ENCODE measurements at places on chromosomes 11 and 22.

GRCh38 chr11:94876645-94877442, 96.5 kb downstream of the CWC15 start:
- peak; percentile 81 for DNase-seq

- DNase-seq: no peak
These were observed 57.9 kb downstream of the DBX1 start for GRCh38 chr11:20102397-20102796.

DNA sequence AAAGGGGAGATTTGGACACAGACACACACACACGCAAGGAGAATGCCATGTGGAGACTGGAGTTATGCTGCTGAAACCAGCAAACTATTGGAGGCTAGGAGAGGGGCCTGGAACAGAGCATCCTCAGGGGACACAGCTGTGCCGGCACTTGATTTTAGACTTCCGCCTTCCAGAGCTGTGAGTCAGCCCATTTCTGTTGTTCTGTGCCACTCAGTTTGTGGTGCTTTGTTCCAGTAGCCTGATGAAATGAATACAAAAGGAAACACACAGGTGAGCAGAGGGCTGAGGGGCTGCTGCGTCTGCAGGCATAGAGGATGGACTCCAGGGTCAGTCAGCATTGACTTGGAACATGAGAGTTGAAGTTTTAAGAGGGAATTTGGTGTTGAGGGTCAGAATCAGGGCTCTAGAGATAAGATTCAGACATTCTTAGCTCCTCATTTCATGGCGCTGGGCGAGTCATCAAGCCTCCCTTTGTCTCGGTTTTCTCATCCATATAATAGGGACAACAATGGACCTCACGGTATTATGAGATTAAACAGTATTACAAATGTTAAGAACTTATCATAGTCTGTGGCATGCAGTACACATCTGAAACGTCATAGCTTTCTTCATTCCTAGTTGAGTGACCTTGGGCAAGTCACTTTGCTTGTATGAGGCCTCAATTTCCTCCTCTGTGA, 191.0 kb downstream of the MIAT start:
- DNase-seq: no peak

GRCh38 chr22:38041760-38042487, 15.3 kb upstream of the PICK1 start:
- DNase-seq: no peak

DNA sequence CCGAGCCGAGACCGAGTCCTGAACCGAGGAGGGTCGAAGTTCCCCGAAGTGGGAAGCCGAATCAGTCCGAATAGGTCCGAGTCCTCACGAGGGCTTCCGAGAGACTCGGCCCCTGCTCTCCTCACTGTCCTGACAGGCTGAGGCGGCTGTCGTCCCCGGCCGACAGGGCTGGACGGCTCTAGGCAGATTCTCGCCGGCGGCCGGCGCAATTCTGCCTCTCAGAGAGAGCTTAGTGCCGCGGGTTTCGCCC, 191 bp upstream of the DEAF1 start:
- DNase-seq: no peak

- DNase-seq: no peak
These were observed 7.4 kb downstream of the TRPC6 start for GRCh38 chr11:101576456-101576855.

DNA sequence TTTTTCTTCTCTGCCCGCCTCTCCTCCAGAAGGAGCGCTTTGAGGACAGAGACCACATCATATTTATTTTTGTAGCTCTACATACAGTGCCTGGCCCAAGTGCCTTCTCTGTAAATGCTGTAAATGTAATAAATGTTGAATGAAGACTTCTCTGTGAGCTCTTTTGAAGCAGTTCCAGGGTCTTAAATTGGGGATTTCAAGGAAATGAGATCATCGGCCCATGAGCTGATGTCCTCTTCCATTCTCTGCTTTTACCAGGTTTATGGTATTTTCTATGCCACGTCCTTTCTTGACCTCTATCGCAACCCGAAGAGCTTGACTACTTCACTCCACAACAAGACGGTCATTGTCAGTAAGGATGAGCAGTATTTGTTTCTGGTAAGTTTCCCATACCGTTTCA, 165.7 kb upstream of the SORL1-AS1 start:
- DNase-seq: no peak

DNA sequence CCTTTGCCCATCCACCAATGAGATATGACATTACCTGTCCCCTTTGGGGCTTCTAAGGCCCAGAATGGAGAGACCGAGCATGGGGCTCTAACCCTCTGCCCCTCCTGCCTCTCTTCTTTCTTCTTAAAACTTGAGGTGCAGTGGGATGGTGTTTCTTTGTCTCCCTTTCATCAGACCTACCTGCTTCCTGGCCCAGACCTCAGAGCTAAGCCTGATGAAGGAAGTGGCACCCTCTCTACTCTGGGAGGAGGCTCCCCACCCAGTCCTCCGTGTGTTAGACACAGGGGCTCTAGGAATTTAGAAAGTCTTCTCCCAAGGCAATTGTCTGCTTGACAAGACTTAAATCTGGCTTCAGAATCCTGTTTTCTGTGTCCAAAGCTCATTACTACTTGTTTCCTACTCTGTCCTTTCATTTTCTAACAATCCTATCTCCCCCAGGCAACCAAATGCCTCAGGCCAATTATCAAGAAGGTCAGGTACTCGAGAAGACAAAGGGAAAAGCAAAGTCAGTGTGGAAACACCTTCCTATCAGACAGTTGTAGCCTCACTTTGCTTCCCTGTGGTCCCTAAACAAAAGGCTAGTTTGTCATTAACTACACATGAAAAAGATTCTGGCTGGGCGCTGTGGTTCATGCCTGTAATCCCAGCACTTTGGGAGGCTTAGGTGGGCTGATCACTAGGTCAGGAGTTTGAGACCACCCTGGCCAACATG, 20.3 kb upstream of the PARVA start:
- DNase-seq: no peak

- no peak for DNase-seq
These were observed 64.6 kb downstream of the CTTN start for GRCh38 chr11:70462818-70463477.

GRCh38 chr11:123920943-123921342, 18.5 kb upstream of the OR4D5 start:
- no peak for DNase-seq

- DNase-seq: no peak
These were observed 660.6 kb downstream of the ETS1 start for GRCh38 chr11:127926721-127927120.

DNA sequence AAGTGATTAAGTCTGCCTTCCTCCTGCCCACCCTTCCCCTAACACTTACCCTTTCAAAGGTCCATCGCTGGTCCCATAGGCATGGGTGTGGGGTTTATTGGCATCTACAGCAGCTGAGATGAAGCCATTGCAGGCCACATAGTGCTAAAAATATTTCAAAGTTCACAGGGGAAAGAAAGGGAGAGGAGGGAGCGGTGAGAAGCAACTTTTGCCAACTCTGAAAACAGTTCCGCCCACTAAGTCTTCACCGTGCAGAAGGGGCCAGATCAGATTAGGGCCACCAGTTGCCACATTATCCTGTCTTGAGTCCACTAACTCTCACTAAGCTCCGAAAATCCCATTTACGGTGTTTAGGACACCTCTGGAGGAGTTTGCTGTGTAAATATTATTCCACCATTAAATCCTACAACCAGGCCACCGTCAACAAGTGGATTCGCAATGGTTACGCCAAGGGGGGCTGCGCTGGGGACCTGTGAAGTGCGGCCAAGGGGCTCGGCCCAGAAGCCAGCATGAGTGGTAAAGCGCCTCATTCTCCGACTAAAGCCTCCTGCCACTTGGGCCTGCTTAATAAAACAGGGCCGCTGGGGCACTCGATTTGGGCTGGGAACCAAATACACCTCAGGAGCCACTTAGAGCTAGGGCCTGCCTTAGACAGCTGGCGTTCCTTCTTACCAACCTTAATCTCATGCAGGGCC, 534.9 kb downstream of the MIAT start:
- no peak for DNase-seq

GRCh38 chr11:78647266-78647915, 72.7 kb upstream of the NARS2 start:
- no peak for DNase-seq

DNA sequence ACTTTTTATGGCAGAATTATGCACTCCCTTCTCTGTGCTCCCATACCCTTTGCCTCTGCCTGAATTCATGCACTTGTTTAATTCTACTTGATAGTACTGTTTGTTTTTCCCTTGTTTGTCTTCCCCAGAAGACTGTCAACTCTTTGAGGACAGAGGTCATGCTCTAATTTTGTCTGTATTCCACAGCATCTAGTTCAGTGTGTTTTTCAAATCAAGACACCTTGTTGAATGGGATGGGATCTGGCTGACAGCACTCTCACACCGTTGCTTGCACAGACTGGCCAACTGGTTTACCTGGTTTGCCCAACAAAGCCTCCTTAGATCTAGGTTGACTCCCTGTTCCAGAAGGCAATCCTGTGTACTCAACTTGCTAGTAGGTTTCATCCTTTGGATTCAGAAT, 121.2 kb upstream of the TIMP3 start:
- DNase-seq: no peak

DNA sequence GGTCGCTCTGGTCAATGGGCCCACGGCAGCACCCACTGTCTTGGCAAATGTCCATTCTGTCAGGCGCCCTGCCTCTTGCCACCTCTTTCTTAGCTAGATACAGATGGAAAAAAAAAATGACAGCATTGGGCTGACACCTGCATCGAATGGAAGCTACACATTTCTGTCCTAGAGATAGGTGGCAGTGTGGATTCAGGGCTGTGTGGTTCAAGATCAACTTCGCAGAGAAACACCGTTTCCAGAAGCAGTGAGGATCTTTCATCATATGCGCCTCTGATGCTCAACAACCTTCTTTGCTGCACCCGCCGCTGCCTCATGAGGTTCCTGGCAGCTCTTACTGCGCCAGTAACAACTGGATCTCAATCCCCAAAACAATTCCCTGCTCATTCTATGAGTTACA, 236.3 kb downstream of the KIRREL3 start:
- DNase-seq: no peak

DNA sequence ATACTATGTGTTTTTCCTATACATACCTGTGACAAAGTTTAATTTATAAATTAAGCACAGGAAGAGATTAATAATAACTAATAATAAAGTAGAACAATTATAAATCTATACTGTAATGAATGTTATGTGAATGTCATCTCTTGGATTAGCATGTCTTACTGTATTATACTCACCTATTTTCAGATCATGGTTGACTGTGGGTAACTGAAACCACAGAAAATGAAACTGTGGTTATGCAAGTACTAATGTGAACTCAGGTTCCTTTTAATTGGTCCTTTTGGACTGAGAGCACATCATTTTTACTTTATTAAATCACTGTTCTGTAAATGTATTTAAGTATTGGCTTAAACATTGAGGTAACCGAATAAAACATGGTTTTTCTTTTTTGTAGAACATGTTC, 108.8 kb downstream of the PPP6R3 start:
- DNase-seq: no peak

DNA sequence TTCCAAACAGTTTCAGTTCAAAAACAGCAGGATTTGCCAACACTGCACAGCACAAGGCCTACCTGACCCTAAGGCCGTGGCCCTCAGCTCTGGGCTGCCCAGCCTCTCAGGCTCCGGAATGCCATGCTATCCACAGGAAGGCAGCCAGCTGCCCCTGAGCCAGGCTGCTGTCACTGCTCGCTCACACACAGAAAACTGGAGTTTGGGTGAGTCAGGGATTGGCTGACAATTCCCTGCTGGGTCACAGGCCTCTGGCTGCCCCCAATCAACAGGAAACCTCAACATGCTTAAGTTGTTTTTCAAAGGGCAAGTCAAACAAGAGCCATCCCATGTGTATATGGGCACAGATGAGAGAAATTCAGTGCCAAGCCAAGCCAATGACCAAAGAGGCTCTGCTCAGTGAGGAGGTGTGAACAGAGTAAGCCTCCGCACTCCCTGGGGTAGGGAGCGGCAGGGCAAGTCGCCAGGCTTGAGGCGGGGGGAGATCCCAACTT, 50.2 kb downstream of the RPL27A start:
- DNase-seq: no peak

All from activated T-cell treated with anti-CD3 and anti-CD28 coated beads, Interleukin-2, amount 50 U/mL, for 48 hours (primary cell).